ENCODE measurements at places on chromosomes 5 and 9.

DNA sequence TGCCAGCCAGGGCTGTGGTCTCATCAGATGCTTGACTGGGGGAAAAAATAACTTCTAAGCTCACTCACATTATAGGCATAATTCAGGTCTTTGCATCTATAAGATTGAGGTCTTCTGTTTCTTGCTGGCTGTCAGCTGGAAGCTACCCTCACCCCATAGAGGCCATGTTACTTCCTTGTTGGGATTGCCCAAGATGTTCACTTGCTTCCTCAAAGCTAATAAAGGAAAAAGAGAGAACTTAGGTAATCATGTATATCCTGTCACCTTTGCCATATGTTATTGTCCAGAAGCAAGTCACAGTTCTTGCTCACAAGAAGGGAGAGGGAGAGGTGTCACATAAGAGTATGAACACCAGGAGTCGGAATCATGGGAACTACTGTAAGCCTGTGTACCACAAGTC is 38.7 kb upstream of the ANKRD34B start:
- no peak for DNase-seq

DNA sequence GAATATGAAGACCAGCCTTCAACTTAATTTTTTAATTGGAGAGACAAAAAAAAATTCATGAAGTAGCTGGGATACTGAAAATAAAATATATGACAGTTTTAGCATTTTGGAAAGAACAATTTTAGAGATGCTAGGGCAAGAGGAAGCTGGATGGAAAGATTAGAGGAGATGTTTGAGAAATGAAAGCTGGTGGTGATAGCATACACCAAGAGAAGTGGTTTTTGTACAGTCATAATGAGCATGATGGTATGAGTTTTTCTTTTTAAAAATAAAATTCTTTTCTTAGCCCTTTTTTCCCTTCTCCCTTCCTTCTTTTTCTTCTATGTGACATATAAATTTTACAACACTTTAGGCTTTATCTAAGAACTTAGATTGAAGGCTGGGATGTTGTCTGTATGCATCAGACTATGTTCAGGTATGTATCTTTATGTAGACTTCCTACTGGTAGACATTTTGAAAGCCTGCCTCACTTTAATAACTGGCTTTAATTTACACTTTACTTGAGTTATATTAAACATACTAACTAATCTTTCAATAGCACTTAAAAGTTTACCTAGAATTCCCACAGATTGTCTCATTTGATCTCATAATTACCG is 522.5 kb downstream of the TLE4 start:
- DNase-seq, result no peak

- no peak for DNase-seq
These were observed 22.2 kb upstream of the MGAT1 start for GRCh38 chr5:180824630-180825476.

DNA sequence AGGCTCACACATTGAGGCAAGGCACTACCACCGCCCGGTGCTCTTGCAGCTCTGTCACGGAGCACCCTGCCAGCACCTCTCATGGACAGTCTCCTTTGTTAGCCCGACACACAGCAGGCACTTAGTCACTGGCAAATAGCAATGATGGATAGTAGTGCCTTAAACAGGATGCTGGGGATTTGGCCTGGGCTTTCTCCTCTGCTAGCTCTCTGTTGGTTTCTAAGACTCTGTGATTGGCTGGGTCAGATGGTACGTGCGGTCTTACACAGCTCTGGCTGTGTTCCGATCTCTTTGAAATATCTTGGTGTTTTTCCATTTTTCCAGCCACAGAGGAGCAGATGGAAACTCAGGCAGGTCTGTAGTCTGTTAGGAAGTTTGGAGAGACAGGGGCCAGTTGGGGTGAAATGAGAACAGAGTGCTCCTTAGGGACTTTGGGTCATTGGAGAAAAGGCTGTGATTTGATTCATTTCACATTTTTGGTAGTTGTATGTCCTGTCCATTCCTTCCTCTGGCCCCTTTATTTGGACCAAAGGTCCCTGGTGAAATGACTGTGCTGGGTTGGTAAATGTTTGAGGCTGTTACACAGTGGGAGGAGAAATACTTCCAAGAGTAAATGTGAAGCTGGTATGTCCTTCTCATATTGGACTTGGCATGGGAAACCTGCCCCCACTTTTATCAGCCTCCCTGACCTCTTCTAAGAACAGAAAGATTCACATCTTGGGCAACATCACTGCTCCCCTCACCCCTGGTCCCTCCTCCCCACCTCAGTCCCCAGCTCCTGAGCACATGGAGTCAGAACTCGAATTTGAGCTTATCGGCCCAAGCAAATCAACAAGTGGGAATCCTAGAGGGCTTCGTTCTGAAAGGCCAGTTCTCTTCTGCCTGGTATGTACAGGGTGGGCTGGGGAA is 3.4 kb downstream of the SMIM3 start:
- DNase-seq, result no peak
